ENCODE measurements at places on chromosomes 13 and 19.

GRCh38 chr13:52159159-52159982 is at the start of gene NEK3:
NEK3 (minus strand) TSS chr13:52159597; CDS start chr13:52156191, 3,406 bp downstream.
- DNase-seq: peak; percentile 46

DNA sequence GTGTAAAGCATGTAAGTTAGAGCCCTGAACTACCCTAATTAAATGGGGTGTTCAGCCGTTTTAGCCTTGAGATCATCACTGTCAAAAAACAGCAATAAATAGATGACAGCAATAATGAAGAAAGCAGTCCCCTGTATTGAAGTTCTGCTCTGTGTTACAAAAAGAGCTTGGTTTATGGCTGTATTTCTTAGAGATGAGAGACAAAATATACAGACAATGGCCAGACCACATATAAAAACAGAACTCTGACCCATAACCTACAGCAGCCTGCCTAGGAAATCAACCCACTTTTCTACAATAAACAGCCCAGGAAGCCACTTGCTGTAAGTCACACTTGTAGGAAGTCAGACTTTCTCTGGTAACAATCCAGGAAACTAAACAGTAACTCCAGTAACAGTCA is 10.8 kb downstream of the IGFL3 start:
- DNase-seq: no peak

DNA sequence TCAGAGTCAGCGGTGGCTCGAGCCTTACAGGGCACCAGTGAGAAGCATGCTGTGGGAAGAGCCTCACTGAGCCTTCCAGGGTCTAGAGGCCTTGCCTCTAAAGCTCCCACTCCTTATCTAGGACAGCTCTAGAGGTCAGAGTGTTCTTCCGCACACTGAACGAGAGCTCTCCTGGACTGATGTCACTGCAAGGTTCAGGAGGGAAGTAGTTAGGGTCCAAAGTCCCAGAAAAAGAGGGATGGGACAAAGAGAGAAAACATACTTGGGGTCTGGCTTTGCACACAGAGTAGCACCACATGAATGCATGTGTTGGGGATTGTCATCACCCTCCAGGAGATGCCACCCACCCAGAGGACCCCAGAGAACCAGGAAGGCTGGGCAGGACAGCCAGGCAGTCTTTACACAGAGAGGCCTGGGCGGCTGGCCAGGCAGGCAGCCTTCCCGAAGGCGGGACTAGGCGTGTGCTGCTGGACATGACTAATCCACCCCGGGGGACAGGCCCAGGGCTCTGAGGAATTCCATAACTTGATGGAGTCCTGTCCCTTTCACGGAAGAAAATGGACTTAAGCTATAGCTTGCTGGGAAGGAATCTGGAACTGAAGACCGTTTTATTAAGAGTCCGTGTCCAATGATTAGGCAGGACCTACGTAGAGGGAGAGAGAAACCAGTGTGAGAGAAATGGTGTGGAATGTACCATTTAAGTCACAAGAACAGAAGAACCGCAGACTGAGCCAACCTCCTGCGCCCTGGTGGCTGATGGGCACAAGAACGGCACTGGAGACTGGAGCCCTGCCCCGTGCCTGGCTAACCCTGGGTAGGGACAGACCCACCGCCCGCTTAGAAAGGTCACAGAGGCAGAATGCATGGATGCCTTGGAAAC is 16.6 kb upstream of the EPHX3 start:
- DNase-seq: no peak

DNA sequence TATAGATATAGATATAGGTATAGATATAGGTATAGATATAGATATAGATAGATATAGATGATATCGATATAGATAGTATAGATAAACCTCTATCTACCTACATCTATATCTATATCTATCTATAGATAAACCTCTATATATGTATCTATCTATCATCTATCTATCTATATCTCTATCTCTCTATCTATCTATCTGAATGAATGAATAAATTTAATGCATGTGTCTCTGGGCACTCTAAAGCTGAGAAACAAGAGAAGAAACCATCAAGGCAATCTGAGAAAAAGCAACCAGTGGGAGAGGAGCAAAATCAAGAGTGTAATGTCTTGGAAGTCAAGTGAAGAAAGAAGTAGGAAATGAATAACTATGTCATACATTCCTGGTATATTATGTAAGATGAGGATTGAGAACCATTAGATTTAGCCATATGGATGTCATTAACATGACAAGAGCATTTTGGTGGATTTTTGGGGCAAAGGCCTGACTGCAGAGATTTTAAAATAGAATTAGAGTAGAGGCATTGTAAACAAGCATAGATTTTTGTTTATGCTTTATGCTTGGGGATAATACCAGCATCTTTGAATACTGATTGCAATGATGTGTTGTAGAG is 1262.7 kb upstream of the MIR17HG start:
- no peak for DNase-seq

DNA sequence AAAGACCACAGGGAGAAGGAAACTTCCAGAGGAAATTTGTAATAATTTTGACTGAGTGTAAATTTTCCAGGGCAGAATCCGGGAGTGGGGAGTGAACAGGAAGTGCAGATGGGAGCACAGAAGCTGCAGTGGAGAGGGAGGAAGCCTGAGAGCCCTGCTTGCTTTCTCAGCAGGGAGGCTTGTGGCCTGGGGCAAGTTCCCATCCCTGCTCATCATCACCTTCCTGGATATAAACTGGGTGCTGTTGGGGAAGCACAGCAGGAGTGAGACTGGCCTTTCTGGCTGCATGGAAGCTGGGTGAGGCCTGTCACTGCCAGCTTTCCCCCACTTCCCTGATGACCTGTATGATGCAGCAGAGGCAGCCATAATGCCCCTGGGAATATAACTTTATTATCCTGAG is 532.9 kb downstream of the SLITRK6 start:
- no peak for DNase-seq

DNA sequence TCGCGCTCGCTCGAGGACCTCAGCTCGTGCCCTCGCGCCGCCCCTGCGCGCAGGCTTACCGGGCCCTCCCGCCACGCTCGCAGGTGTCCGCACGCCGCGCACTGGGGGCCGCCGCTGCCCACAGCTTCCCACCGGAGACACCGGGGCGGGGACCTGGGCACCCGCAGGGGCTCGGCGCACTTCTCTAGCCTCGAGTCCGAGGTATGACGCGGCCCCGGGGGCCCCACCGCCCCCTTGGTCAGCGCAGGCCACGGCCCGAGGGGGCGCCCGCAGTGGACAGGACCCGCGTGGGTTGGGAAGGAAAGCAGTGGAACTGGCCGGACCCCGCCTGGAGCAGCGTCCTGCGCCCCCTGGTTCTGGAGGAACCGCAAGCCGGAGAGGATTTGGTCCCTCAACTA is 2.1 kb upstream of the GRWD1 start:
- no peak for DNase-seq

DNA sequence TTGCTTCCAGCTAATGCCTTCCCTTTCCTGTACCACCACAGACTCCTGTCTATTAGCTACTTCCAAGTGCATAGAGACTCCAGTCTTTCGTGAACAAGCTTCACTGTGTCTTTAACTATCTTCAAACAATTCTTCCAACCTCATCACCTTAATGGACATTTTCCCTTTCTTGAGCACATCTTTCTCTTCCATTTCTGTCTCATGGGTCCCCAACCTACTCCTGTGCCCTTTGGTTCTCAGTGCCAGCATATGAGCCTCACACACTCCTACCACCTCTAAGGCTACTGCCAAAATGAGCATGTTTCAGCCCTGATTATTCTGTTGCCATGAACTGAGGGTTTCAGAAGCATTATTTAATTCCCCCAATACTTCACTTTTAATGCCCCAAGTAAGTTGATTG is 360.3 kb downstream of the GPC5 start:
- no peak for DNase-seq

DNA sequence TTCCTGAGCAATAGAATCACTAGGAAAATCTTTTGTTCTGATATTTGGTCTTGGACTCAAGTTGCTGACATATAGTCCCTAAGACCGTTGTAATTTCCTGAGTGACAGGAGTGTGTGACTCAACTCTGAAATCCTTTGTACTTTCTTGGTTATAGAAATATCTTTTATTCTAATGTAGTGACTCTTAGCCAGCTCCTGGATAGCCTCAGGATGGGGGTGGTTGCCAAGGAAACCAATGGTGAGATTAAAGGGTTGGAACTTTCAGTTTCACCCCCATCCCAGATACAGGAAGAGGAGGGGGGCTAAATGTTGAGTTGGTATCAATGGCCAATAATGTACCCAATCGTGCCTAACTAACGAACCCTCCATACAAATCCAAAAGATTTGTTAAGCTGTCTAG is 41.8 kb downstream of the MBD3L2B start:
- no peak for DNase-seq

GRCh38 chr19:1459479-1459878 is 9.6 kb downstream of the APC2 start:
- no peak for DNase-seq

DNA sequence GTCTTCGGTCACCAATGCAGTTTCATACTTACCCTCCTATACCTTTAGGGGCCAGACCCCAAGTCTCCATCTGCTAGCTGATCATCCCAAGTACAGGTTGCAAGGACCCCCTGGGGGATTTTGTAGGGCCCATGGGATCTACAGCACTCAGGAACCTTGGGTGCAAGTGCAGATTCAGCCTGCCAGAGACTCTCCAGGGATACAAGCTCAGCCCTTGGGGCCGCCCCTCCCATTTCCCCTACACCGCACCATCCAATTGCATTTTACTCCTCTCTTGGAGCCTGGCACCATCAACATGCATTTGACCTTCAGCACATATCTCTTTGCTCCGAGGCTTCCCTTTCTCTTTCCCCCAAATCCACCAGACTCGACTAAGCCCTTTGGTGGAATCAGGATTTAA is 154.7 kb upstream of the ZNF536 start:
- DNase-seq: no peak
